ENCODE measurements at places on chromosomes 1 and 21. TPM values are rescaled to one million over a fixed set of nuclear protein-coding genes. Genes with fewer than 3 reads are reported as not detected.

- no peak overlapping the region for H3K4me3 ChIP-seq
- no peaks in the 10 kb centered on the region for H3K36me3 ChIP-seq
- H3K27ac ChIP-seq: no peak overlapping the region
- peak; percentile 28 for DNase-seq
These were observed 182.4 kb downstream of the MIS18A start for GRCh38 chr21:32096411-32096810.

DNA sequence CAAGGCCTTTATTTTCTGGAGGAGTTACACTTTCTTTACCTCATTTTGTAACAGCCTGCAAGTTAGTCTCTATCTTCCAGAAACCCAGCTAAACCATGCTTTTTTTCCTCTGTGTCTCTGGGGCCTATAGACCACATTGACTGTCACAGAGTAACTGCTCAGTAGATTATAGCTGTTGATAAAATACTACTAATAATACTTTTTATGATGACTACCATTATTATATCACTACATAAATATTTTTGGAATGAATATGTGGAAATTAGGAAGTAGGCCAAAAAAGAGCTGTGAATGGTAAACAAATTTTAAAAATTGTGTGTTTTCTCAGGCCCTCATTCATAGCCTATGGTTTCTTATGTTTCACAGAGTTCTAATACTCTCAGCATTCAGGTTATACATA, 233.1 kb upstream of the USP24 start:
- H3K4me1 ChIP-seq: peaks cover 8% of the 10 kb centered on the region
- H3K27me3 ChIP-seq: peaks cover 10% of the 10 kb centered on the region
- no peaks in the 10 kb centered on the region for H3K36me3 ChIP-seq

- DNase-seq: no peak
- peak overlapping the region; percentile 92 for H3K4me3 ChIP-seq
- H3K4me1 ChIP-seq: peaks cover 49% of the 10 kb centered on the region
- H3K27ac ChIP-seq: peak overlapping the region; percentile 99
These were observed 282 bp upstream of the LYPLAL1 start for GRCh38 chr1:219173434-219173757.

DNA sequence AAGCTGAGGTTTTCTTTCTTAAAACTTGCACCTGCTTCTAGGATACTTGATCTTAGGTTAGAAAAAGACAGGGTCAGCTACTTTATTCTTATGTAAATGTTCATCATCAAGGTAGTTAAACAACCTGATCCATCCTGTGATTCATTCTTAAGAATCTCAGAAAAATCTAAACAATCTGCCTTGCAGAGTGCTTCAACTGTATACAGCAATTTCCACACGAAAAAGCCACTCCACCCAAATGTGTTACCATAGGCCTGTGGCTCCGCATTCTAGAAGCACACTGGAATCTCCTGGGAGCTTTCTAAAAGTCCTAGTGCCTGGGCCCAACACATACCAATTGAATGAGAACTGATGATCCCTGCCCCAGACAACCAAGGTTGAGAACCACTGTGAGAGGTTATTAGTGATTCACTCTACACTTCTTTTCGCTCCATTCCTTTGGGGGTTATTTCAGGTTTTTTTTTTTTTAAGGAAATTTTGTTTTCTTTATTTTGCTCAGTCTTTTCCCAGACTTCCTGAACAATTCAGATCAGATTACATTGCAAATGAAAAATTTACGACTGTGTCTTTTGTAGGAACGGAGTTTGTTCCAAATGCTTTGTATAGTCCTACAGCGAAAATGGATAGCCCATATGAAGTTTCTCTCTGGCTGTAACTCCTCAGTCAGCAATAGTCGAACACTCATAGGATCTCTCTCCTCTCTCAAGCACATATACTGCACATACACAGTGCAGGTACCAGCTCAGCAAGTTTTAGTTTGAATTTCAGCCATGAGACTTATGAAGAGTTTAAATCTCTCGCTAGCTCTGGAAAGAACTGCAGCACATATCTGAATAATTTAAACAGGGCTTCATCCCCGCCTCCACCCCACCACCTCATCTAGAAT, 16.1 kb downstream of the SMYD2 start:
- no peak overlapping the region for H3K27ac ChIP-seq
- H3K27me3 ChIP-seq: no peaks in the 10 kb centered on the region
- H3K4me3 ChIP-seq: no peak overlapping the region
- H3K4me1 ChIP-seq: peaks cover 26% of the 10 kb centered on the region
- no peak for DNase-seq

SPRR4 gene
- not detected for total RNA-seq

ZNF648 gene
- total RNA-seq: not detected

RSPH1 gene
- 0.21 TPM for total RNA-seq

GRCh38 chr1:176559878-176560277, 96.9 kb downstream of the PAPPA2 start:
- no peaks in the 10 kb centered on the region for H3K36me3 ChIP-seq
- no peak overlapping the region for H3K4me3 ChIP-seq
- DNase-seq: peak; percentile 37
- no peaks in the 10 kb centered on the region for H3K4me1 ChIP-seq
- no peak overlapping the region for H3K27ac ChIP-seq

DNA sequence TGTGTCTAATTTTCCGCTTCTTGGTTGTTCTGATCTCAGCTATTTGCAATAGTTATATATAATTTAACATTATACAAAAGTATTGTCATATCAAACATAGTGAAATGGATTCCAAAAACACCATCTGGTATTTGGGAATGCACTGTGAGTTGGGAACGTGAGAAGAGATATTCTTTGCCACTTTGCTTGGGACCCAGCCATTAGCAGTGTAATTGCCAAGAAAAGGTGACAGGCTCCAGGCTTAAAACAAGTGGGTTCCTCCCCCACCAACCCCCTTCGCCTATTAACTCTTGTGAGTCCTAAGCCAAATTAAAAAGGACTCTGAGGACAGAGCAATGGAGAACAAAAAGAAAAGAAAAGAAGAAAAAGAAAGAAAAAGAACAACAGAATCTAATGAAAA, 186.7 kb upstream of the NFIA start:
- no peak overlapping the region for H3K27ac ChIP-seq
- DNase-seq: no peak
- no peaks in the 10 kb centered on the region for H3K36me3 ChIP-seq

KCNQ4 gene
- total RNA-seq: 0.43 TPM

- H3K27me3 ChIP-seq: no peaks in the 10 kb centered on the region
- peaks cover 15% of the 10 kb centered on the region for H3K36me3 ChIP-seq
- no peak overlapping the region for H3K4me3 ChIP-seq
- peak; percentile 45 for DNase-seq
These were observed 14.3 kb downstream of the ADARB1 start for GRCh38 chr21:45088729-45089128.

- H3K4me3 ChIP-seq: no peak overlapping the region
- H3K4me1 ChIP-seq: peaks cover 5% of the 10 kb centered on the region
- no peaks in the 10 kb centered on the region for H3K36me3 ChIP-seq
- no peak for DNase-seq
- no peak overlapping the region for H3K27ac ChIP-seq
- no peaks in the 10 kb centered on the region for H3K27me3 ChIP-seq
These were observed 65.3 kb downstream of the SELENOF start for GRCh38 chr1:86848654-86849053.

GRCh38 chr1:186740324-186740723, 60.1 kb upstream of the PTGS2 start:
- peaks cover 14% of the 10 kb centered on the region for H3K4me1 ChIP-seq
- DNase-seq: peak; percentile 20
- H3K4me3 ChIP-seq: no peak overlapping the region
- H3K27ac ChIP-seq: no peak overlapping the region
- H3K27me3 ChIP-seq: peaks cover 7% of the 10 kb centered on the region
- no peaks in the 10 kb centered on the region for H3K36me3 ChIP-seq

GRCh38 chr1:186984959-186985358, 156.2 kb downstream of the PLA2G4A start:
- H3K27ac ChIP-seq: no peak overlapping the region
- peaks cover 6% of the 10 kb centered on the region for H3K27me3 ChIP-seq
- H3K4me1 ChIP-seq: no peaks in the 10 kb centered on the region
- no peak overlapping the region for H3K4me3 ChIP-seq
- H3K36me3 ChIP-seq: no peaks in the 10 kb centered on the region

- H3K36me3 ChIP-seq: no peaks in the 10 kb centered on the region
- no peak overlapping the region for H3K27ac ChIP-seq
- DNase-seq: no peak
- no peaks in the 10 kb centered on the region for H3K4me1 ChIP-seq
- peaks cover 7% of the 10 kb centered on the region for H3K27me3 ChIP-seq
- no peak overlapping the region for H3K4me3 ChIP-seq
These were observed 161.5 kb downstream of the GRIK3 start for GRCh38 chr1:36872858-36873257.

TMEM82 gene
- total RNA-seq: not detected

GRCh38 chr1:88697503-88697902, 13.4 kb downstream of the PKN2 start:
- peaks cover 29% of the 10 kb centered on the region for H3K36me3 ChIP-seq
- H3K27me3 ChIP-seq: no peaks in the 10 kb centered on the region
- DNase-seq: no peak
- no peak overlapping the region for H3K27ac ChIP-seq

DNA sequence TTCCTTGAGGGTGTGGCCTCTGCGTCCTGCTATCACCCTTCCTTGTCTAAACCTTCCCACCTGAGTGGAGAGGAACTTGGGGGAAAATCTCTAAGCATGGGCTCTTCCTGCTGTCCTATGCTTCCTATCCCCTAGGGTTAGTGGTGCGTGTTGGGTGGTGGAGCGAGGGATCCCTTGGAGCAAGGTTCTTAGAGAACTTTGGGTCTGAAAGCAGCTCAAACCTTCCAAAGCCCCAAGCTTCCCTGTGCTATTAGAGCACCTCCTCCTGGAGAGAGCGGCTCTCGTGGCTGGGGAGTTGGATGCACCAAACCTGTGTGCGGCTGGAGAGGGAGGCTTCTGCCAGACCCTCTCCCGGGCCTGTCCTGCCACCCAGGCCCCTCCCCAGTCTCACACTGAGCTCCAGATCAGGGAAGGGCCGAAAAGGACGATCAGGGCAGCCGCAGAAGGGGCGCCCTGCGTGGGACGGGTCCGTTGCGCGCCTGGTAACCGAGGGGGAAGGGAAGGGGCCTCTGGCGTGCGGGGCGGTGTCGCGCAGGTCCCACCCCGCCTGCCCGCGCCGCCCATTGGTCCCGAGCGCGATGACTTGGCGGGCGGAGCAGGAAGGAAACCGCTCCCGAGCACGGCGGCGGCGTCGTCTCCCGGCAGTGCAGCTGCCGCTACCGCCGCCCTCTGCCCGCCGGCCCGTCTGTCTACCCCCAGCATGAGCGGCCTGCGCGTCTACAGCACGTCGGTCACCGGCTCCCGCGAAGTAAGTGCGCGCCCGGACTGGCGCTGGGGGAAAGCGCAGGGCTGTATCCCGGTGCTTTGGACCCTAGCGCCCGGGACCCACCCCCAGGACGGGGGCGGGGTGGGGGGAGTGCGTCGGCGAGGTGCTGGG, at the start of gene SH3BGRL3:
Gene SH3BGRL3 (plus strand): TSS at position 631 of the 877 bp plus-strand sequence. CDS start 70 bp downstream, at position 701.
- peak within 1 kb of the TSS; percentile 94 for H3K27ac ChIP-seq
- peaks cover 70% of the 10 kb centered on the region for H3K36me3 ChIP-seq
- peak; percentile 92 for DNase-seq
- peaks cover 82% of the 10 kb centered on the region for H3K4me1 ChIP-seq

DNA sequence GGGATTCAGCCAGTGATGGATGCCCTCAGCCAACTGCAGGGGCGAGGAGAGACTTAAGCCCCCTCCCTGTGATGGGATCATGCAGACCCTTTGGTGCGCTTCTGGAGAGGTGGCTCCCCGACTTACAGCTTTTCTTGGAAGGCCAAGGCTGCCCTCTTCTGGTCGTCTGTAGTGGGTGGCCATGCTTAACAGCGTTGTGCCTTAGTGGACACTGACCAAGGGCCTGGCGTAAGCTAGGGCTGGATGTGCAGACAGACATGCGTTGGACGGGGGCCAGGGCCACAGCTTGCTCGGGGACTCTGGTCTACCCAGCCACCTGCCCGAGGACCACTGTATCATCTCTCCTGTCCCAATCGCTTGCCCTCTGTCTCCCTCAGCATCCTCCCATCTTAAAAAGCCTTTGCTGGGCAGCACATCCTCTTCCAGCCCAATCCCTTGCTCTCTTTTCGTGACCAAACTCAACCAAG, 5.5 kb downstream of the AZIN2 start:
- H3K4me3 ChIP-seq: no peak overlapping the region
- peaks cover 3% of the 10 kb centered on the region for H3K27me3 ChIP-seq
- peaks cover 23% of the 10 kb centered on the region for H3K4me1 ChIP-seq
- H3K27ac ChIP-seq: no peak overlapping the region

ADAMTSL4 gene
- 0.59 TPM for total RNA-seq

OR14K1 gene
- total RNA-seq: not detected

GRCh38 chr1:5740865-5741860, 251.1 kb downstream of the NPHP4 start:
- H3K27ac ChIP-seq: no peak overlapping the region
- H3K4me1 ChIP-seq: no peaks in the 10 kb centered on the region
- H3K4me3 ChIP-seq: no peak overlapping the region

DNA sequence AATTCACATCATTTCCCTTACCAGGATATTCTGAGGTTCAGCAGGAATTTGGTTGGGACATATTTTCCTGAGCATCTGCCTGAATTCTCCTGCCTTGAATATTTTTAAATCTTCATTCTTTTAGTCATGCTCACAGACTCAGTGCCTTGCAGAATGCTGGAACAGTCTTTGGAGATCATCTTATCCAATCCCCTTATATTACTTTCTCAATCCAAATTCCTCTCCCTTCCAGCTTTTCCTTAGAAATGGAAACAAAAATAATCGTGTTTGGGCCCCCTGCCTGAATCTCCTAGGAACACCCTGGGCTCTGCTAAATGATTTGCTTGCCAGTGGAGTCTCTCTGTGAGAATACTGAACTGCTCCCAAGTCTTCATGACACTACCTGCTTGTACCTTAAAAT, 38.4 kb downstream of the LHX8 start:
- no peaks in the 10 kb centered on the region for H3K36me3 ChIP-seq
- H3K27ac ChIP-seq: no peak overlapping the region
- no peak for DNase-seq

SPRR5 gene
- not detected for total RNA-seq

LEPR gene
- total RNA-seq: 2.7 TPM

LDLRAD1 gene
- not detected for total RNA-seq

SPRR1A gene
- total RNA-seq: not detected

DNA sequence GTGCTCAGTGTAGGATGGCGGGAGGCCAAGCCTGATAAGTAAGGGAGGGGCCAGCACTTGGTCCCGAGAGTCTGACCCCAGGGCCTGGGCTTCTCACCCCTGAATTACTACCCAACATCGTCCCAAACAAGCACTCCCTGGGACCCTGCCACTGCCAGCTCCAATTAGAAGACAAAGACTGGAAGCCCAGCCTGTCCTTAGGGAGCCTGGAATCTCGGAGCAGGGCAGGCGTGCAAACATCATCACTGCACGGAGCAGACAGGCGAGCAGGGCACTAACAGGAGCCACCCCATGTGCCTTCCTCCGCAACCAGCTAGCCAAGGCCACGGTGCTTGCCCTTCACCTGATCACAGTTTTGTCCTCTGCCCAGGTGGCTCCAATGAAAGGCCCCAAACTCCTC, 23.2 kb downstream of the KCNAB2 start:
- no peaks in the 10 kb centered on the region for H3K4me1 ChIP-seq
- no peak overlapping the region for H3K4me3 ChIP-seq
- no peak overlapping the region for H3K27ac ChIP-seq
- no peaks in the 10 kb centered on the region for H3K27me3 ChIP-seq

GRCh38 chr1:208216062-208216461, 28.1 kb downstream of the PLXNA2 start:
- DNase-seq: no peak
- H3K4me1 ChIP-seq: no peaks in the 10 kb centered on the region
- H3K36me3 ChIP-seq: no peaks in the 10 kb centered on the region
- H3K4me3 ChIP-seq: no peak overlapping the region
- H3K27me3 ChIP-seq: peaks cover 7% of the 10 kb centered on the region
- H3K27ac ChIP-seq: no peak overlapping the region

PTAFR gene
- 0.14 TPM for total RNA-seq

- H3K27me3 ChIP-seq: no peaks in the 10 kb centered on the region
- no peak overlapping the region for H3K4me3 ChIP-seq
- peaks cover 37% of the 10 kb centered on the region for H3K4me1 ChIP-seq
- H3K27ac ChIP-seq: no peak overlapping the region
- H3K36me3 ChIP-seq: peaks cover 11% of the 10 kb centered on the region
These were observed 76.3 kb downstream of the NEK7 start for GRCh38 chr1:198232940-198233675.

FALEC gene
- total RNA-seq: 0.34 TPM

Measured in activated CD4-positive, alpha-beta T cell treated with anti-CD3 and anti-CD28 coated beads for 36 hours (primary cell).